ENCODE measurements at places on chromosomes 6 and 20. TPM values are rescaled to one million over a fixed set of nuclear protein-coding genes. Genes with fewer than 3 reads are reported as not detected.

DNA sequence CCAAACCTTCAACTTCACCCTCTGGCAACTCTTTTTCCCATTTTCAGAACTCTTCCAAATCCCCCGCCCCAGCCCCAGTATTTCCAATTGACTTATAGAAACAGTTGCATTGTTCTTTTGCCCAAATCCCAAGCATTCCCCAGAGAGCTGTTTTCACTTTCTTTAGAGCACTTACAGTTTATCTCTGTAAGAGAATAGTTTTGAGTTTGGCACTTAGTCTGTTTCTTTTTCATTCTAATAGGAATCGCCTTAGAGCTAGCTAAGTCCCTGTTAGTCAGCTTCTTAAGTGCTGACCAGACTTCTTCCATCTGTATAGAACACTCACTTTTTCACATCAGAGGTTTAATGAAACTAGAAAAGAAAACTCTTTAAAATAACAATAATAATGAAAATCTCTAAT, 374.2 kb upstream of the FLRT3 start:
- DNase-seq: no peak

DNA sequence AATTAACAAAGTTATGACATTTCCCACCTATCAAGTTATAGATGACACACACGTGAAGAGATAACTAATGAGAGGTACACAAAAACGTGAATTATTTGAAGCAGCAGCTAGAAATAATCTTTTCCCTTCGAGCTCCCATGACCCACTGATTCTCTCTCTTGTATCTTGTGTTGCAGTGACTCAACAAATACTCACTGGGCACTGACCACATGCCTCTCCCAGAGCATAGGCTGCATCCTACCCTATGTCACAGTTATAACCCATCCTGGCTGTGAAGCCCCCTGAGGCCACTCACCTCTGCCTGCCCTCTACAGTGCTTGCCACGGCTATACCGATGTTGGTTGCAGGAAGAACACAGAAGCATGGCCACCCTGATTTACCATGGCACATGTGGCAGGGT, 91.8 kb downstream of the INSM1 start:
- no peak for DNase-seq

DNA sequence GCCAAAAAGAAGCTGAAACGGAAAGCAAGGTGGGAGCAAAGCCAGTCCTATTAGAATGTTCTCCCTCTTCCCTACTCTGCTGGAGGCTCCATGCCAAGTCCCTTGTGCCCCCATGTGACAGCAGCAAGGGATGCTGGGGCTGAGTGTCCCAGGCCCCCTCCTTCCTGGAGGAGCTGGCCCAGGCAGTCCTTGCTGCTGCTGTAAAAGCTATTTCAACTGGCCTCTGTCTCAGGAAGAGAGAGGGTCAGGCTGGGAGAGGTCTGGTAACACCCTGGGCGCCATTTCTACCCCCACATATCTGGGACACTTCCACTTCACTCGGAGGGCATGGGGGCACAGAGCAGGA, 25.0 kb downstream of the TTBK1 start:
- DNase-seq: no peak

- DNase-seq: no peak
Measured at GRCh38 chr20:43936805-43937204, 22.2 kb downstream of the TOX2 start.

DNA sequence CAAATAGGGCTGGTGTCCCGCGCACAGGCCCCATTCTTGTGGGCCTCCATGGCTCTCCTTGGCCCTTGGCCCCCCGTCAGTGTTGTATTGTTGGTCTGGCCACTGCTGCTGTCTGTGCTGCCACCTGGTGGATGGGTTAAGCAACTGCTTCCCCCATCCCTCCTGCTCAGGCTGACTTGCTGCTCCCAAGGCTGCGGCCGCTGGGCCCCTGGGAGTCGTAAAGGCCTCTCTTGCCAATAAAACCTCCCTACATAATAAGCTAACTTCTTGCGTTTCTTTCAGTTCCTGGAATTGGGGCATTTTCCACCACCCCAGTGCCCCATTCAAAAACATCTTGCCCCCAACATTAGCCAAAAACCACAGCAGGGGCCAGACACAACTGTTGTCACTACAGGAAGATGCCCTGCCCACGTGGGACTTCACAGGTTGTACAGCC, 27.1 kb downstream of the CD83 start:
- no peak for DNase-seq

- no peak for DNase-seq
Measured at GRCh38 chr6:139853302-139853992, 479.0 kb upstream of the CITED2 start.

DNA sequence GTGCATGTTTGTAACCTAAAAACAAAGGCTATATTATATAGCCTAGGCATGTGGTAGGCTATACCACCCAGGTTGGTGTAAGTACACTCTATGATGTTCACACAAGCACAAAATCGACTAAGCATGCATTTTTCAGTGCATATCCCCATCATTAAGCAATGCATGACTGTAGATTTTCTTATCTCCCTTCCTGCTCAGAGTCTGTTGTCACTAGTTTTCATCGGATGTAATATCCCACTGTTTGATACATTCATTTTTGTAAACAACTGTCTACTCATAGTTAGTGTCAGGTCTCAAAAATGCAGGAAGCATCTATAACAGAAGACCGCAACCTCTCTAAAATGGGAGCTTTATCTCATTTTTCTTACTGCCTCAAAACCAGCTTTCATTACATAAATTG, 70.7 kb downstream of the GFRAL start:
- DNase-seq: no peak

DNA sequence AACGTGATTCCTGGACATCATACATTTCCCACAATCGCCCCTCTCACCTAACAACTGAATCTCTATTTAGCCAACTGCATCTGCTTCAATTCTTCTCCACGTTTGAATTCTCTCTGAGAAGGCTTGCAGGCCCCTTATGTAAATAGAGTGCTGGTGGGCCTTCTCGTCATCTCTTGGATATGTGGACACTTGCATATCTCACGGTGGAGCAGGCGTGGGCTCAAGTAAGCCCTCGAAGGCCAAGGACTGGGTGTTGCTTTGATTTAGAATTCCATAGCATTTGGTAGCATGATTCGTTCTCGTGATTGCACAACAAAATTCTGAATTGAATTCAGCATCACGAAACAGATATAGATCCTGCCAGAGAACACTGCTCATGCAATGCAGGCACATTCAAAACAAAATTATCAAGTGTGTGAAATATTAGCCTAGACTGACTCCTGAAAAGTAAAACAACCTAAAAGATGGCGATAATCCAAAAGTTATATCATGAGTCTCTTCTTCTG, 613.6 kb downstream of the TFAP2A start:
- DNase-seq: no peak

GRCh38 chr6:18527836-18528743, 140.9 kb downstream of the RNF144B start:
- DNase-seq: no peak

The PAK5 gene
- total RNA-seq: 1.3 TPM

The PHACTR1 gene
- total RNA-seq: 5.6 TPM

The FILIP1 gene
- 4.3 TPM for total RNA-seq

The CCM2L gene
- total RNA-seq: 9.2 TPM

The SLC4A11 gene
- total RNA-seq: 0.48 TPM

The CLVS2 gene
- not detected for total RNA-seq
